ENCODE measurements at places on chromosomes 11 and 22.

DNA sequence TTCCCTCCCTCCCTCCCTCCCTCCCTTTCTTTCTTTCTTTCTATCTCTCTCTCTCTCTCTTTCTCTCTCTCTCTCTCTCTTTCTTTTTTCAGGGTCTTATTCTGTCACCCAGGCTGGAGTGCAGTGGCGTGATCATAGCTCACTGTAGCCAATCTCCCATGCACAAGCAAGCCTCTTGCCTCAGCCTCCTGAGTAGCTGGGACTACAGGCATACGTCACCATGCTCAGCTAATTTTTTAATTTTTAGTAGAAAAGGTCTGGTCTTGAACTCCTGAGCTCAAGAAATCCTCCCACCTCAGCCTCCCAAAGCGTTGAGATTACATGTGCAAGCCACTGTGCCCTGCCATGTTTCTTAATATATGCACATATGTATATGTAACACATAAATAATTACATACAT, 19.0 kb downstream of the TSKU start:
- no peak for DNase-seq

DNA sequence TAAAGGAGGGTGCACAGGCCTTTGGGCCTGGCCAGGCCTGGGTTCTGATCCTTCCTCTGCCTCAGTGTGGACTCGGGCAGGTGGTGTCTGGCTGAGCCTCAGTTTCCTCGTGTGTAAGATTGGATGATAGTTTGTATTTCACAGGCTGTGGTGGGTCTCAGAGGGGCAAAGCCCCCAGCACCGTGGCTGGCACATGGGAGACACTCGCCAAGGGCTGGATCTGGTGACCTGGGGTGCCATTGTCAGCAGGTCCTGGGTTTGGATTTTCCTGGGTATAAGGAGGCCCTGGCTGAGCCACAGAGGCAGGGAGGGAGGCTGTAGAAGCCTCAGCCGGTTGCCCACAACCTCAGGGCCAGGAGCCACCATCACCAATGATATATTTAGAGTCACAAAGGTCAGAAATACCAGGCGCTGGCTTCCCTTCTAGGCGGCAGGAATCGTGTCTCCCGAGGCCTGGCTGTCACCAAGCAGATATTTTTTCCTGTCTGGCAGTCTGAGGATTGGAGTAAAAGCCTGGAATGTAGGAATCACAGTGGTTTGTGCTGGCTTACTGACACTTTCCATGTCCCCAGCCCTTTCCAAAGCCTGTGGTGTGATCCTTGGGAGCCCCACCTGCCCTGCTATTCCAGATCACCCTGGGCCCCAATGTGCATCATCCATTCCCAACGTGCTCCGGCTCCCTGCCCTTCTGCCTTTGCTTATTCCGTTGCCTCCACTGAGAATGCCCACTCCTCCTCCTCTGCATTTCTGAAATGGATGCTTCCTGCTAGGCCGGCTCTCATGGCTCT, 15.6 kb downstream of the KCNC1 start:
- no peak for DNase-seq

GRCh38 chr22:33922349-33922681, 2.0 kb upstream of the LARGE1 start:
- DNase-seq: peak; percentile 60

- DNase-seq: peak; percentile 30
These were observed 14.4 kb upstream of the EIF4G2 start for GRCh38 chr11:10823152-10823579.

DNA sequence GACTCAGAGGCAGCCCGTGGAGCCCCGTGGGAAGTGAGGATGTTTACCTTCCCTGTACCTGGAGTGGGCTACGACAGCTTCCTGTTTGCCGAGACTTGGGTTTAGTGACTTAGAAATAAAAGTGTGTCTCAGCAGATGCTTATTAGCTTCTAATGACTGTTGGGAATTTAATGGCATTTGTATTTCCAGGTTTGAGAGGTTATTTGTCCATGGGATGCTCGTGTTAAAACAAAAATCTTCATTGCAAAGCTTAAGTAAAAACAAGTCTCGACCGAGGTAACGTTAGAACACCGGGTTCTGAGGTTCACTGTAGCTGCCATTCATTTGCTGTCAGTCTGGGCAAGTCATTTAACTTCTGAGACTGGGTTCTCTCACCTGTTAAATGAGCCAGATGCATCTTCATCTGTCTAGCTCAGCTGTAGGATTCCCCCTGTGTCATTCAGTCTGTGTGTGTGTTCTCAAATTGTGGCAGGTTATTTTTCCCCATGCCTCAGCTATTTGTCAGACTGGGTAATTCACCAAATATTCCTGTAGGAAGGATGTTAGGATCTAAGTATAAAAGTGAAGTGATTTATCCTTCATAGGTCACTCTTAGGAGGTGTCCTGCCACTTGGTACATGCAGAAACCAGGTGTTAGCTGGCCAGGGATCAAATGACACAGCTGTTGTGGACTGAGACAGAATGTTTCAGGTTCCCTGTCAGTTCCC, 791 bp downstream of the EI24 start:
- no peak for DNase-seq

GRCh38 chr22:47687776-47688175, 925.3 kb downstream of the TBC1D22A start:
- no peak for DNase-seq

DNA sequence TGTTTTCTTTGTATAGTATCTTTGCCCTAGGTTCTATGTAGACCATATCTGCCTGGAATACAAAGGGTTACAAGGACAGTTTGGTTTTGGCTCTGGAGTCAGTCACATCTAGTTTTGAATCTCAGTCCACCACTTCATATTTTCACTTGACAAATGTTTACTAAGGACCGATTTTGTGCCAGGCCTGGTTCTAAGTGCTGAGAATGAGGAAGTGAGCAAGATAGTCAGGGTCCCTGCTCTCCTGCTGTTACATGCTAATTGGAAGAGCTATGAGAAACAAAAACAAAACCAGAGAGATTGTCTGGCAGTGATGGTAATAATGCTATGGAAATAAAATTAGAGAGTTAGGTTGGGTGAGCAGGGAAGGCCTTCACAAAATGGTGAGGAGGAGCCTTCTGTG, 66.1 kb upstream of the ARHGAP20 start:
- no peak for DNase-seq

DNA sequence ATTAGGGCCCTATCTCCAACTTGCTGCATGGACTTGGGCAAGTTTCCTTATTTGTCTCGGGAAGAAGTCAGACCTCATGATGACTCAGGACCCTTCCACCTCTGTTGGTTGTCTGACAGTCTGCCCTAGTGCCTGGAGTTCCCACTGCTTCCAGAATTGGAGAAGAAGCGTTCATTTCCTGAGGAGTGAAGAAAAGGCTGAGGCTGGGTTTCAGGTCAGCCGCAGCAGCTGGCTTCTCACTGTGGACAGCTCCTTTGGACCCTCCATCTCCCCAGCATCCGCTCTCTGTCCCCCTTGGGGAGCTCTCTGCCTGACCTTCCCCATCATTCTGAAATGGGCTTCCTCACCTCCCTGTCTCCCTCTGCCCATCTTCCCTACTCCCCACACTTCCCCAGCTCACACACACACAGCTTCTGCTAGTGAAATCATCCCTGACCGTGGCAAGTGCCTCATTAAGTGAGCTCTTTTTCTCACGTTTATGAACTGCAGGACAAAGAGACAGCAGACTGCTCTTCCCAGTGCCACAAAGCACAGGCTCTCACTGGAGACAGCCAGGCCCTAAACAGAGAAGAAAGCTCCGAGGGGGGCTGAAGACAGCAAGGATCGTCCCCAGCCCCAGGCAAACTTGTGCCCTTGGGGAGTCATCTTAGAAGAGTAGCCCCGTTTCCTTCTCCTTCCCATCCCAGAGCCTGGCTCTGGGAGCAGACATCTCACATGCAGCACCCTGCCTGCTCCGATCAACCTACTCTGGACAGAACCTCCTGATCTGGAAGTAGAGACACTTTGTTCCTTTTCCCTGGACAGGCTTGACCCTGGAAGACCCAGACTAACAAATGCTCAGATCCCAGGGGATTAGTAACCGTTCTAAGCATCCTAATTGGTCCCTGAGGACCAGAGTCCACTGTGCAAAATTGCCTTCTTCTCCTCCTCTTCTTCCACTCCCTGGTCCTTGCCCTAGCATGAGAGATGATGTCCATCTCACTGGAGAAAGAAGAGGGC, 157.9 kb downstream of the FEZ1 start:
- no peak for DNase-seq

- DNase-seq: peak; percentile 62
These were observed 14.9 kb upstream of the TSKU start for GRCh38 chr11:76768088-76768908.

All from large intestine (tissue), 12 donors.